ENCODE measurements at places on chromosomes 2 and 18. TPM values are rescaled to one million over a fixed set of nuclear protein-coding genes. Genes with fewer than 3 reads are reported as not detected.

GRCh38 chr2:226716126-226716525, 83.5 kb downstream of the IRS1 start:
- H3K27ac ChIP-seq: no peak overlapping the region
- no peak overlapping the region for H3K4me3 ChIP-seq
- H3K36me3 ChIP-seq: no peaks in the 10 kb centered on the region
- DNase-seq: no peak
- no peaks in the 10 kb centered on the region for H3K4me1 ChIP-seq

DNA sequence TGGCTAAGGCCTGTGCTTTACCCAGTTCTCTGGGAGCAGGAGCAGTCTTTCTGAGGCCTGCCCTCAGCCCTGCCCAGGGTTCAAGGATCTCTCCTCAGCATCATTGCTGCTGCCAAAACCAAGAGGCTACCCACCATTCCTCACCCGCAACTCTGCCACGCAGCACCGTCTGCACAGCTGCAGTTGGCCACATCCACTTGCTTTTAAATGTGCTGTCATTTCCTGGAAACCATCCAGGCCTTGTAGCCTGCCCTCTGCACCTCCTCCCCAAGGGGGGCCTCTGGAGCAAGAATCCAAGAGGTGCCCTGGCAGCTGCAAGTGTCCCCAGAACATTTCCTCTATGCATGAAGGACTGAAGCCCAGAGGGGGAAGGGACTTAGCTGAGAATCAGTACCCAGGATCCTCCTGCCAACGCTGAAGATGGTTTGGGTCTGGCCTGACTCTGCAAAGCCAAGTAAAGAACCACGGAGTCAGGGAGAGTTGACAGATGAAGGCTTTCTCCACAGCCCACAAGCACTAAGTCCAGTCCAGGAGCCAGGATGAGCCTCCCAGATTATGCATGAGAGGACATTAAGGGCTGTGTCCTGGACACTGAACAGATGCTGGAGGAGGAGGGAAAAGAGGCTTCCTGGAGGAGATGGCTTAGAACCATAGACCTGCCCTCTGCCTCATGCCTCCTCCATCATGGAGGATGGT, 14.9 kb downstream of the EMX1 start:
- H3K27ac ChIP-seq: no peak overlapping the region
- H3K27me3 ChIP-seq: no peaks in the 10 kb centered on the region
- no peak overlapping the region for H3K4me3 ChIP-seq
- peak; percentile 17 for DNase-seq
- H3K36me3 ChIP-seq: no peaks in the 10 kb centered on the region
- no peaks in the 10 kb centered on the region for H3K4me1 ChIP-seq

The FAM124B gene
- 2.4 TPM for total RNA-seq

- no peak overlapping the region for H3K4me3 ChIP-seq
- no peak overlapping the region for H3K27ac ChIP-seq
- no peaks in the 10 kb centered on the region for H3K4me1 ChIP-seq
- DNase-seq: no peak
- no peaks in the 10 kb centered on the region for H3K36me3 ChIP-seq
- no peaks in the 10 kb centered on the region for H3K27me3 ChIP-seq
These were observed 701.5 kb downstream of the CBLN2 start for GRCh38 chr18:71842666-71843065.

DNA sequence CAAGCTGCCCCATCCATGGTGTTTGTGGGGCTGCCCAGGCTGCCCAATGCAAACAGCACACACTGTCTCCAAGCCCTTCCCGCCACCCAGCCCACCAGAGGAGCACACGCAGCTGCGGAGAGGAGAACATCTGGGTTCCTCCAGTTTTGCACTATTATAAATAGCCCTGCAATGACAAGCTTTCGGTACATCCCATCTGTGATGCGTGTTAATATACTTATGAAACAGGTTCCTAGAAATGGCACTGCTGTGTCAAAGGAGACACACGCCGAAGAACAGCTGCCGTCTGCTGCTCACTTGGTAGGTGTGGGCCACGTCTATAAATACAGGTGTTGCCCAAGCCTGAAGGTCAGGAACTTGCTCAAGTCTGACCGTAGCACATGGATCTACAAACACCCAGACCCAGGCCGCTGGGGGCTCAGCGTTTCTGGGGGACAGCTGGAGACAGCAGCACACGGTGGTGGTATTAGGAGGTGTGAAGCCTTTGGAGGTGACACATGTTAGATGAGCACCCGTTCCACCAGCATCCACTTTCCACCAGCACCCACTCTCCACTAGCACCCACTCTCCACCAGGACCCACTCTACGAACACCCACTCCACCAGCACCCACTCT, 34.3 kb downstream of the PXDN start:
- H3K27ac ChIP-seq: no peak overlapping the region
- no peaks in the 10 kb centered on the region for H3K4me1 ChIP-seq
- no peaks in the 10 kb centered on the region for H3K27me3 ChIP-seq
- no peaks in the 10 kb centered on the region for H3K36me3 ChIP-seq
- no peak for DNase-seq
- no peak overlapping the region for H3K4me3 ChIP-seq

GRCh38 chr2:42105330-42106256, 57.8 kb downstream of the PKDCC start:
- DNase-seq: no peak
- no peaks in the 10 kb centered on the region for H3K27me3 ChIP-seq
- H3K27ac ChIP-seq: no peak overlapping the region
- no peaks in the 10 kb centered on the region for H3K36me3 ChIP-seq
- no peaks in the 10 kb centered on the region for H3K4me1 ChIP-seq

- no peak overlapping the region for H3K4me3 ChIP-seq
- no peak for DNase-seq
- no peaks in the 10 kb centered on the region for H3K36me3 ChIP-seq
- no peak overlapping the region for H3K27ac ChIP-seq
- no peaks in the 10 kb centered on the region for H3K27me3 ChIP-seq
These were observed 21.8 kb upstream of the STEAP3 start for GRCh38 chr2:119201815-119202214.

The CXCR1 gene
- total RNA-seq: 1.8 TPM

DNA sequence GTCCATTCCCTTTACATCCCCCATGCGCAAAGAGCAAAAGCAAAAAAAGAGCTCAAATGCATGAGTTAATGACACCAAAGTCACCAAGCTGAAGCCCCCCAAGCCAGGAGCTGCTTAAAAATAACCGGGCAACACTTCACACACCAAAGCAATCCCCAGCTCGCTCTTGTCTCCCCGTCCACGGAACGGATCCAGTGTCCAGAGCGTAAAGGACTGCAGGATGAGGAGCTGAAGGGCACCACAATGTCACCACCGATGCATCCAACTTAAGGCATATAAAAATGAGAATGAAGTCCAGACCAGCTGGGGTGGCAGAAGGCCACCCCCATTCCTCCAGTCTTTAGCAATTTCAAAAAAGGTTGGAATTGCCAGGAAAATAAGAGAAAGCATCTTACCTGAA, 8.7 kb downstream of the SMAD7 start:
- no peaks in the 10 kb centered on the region for H3K27me3 ChIP-seq
- no peak for DNase-seq
- H3K4me3 ChIP-seq: no peak overlapping the region
- no peaks in the 10 kb centered on the region for H3K36me3 ChIP-seq
